Parietal lobe (tissue), 2 donors: ENCODE measurements at places on chromosomes 3 and 15. TPM values are rescaled to one million over a fixed set of nuclear protein-coding genes. Genes with fewer than 3 reads are reported as not detected.

RLBP1 gene
- total RNA-seq = 2.2 TPM

SRP14 gene
- total RNA-seq = 90.5 TPM

MYRIP gene
- total RNA-seq = 10.0 TPM

EIF4E3 gene
- 19.7 TPM for total RNA-seq

TEX55 gene
- not detected for total RNA-seq

VIPR1 gene
- 0.31 TPM for total RNA-seq

IQSEC1 gene
- 32.9 TPM for total RNA-seq

MESP2 gene
- total RNA-seq = not detected

EPHB1 gene
- 36.9 TPM for total RNA-seq

CYP11A1 gene
- total RNA-seq = not detected

ARIH1 gene
- total RNA-seq = 83.3 TPM

RTP1 gene
- 0.31 TPM for total RNA-seq
